ENCODE measurements at places on chromosomes 2 and 18.

- no peak for DNase-seq
These were observed 48.8 kb downstream of the MAP3K20 start for GRCh38 chr2:173124441-173124840.

GRCh38 chr2:239271882-239272281, 128.9 kb downstream of the HDAC4 start:
- no peak for DNase-seq

DNA sequence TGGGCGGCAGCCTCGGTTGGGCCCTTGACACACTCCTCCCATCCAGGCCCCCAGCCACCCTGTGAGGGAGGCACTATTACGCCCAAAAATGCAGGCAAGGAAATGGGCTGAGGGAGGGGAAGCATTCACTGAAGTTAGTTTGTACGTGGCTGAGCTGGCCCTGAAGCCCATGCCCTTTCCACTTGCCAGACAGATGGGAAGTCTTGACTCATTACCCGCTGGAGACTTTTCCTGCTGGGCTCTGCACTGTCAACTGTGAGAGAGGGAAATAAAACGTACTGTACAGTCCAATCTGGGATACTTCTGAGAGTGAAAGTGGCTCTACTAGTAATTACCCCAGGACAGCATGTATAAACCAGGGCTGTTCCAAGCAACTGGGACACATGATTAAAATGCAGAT, 125.9 kb downstream of the MSH2 start:
- DNase-seq: no peak

- DNase-seq: no peak
These were observed 372.8 kb downstream of the TMX3 start for GRCh38 chr18:68342039-68342659.

GRCh38 chr2:205637779-205638503, 44.4 kb upstream of the NRP2 start:
- DNase-seq: no peak

GRCh38 chr2:59232394-59233165, 991.5 kb upstream of the FANCL start:
- DNase-seq: no peak

GRCh38 chr2:14891546-14891945, 259.0 kb downstream of the LRATD1 start:
- no peak for DNase-seq

DNA sequence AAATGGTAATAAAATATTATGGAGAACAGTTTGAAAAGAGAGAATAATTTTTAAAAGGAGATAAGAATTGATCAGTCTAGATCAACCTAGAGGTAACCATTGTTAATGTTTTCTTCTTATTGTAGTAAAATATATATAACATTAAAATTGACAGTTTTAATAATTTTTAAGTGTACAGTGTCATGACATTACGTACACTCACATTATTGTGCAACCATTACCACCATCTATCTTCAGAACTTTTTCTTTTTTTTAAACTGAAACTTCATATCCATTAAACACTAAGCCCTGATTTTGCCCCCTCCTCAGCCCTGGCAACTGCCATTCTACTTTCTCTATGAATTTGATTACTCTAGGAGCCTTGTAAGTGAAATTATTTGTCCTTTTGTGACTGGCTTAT, 121.1 kb downstream of the LDLRAD4 start:
- no peak for DNase-seq

DNA sequence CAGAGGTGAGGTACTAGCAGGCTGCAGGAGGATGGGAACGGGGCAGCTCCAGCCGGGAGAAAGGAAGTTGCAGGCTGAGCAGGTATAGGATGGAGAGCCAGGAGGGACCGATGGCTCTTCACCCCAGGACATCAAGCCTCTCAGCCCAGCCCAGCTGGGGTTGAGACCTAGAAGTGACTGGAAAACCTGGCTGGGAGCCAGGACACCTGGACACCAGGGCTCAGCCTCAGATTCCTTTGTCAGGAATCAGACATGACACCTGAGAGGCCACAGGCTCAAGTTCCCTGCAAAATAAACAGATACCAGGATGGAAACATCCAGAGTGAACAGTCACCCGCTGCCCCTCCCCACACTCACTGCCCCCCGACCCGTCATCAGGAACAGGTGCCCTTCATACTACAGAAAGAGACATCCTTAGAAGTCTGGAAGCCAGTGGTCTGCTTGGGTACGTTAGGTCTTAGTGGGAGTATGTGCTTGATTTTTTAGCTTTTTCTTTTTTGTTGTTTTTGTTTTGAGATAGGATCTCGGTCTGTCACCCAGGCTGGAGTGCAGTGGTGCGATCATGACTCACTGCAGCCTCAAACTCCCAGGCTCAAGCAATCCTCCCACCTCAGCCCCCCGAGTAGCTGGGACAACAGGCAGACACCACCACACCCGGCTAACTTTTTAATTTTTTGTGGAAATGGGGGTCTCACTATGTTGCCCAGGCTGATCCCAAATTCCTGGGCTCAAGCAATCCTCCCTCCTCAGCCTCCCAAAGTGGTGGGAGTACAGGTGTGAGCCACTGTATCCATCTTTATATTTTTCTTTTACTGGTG, 95.7 kb upstream of the STPG4 start:
- DNase-seq: no peak

DNA sequence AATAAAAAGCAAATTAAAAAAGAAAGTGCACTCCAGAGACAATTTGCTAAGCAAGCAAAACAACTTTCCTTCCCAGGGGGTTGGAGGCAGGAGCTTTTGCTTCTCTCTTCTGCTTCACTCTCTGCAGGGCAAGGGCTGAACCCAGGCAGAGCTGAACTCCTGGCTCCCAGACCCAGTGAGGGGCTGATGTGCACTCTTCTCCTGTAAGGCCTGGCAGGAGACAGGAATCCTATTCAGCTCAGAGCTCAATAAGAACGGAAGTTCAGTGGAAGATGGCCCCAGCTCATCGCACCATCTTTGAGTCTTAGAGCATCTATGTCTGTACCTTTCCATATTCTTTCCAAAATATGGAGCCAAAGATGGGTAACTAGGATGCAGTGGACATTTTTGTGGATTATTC, 29.1 kb downstream of the CIB4 start:
- no peak for DNase-seq

- no peak for DNase-seq
These were observed 90.0 kb downstream of the TFCP2L1 start for GRCh38 chr2:121195036-121195435.

GRCh38 chr18:903701-904100, 970 bp upstream of the ADCYAP1 start:
- no peak for DNase-seq

DNA sequence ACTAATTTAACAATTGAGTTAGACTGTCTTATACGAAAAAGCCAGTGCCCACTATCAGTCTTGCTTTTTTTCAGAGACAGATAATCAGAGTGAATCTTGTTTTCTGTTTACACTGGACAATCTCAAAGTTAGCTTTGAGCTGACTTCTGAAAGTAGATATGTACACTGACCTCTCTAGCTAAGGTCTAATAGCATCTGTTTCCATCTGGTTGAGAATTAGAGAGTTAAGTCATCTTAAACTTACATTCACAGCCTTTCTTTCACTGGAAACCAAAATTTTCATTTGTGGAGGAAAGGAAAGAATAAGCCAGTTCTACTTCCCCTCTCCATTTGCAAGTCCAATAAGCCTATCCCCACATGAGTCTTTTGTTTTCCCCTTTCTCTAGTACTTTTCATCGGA, 89.3 kb downstream of the VRK2 start:
- no peak for DNase-seq

- DNase-seq: no peak
These were observed 80.2 kb upstream of the PHLPP1 start for GRCh38 chr18:62634979-62635630.

GRCh38 chr2:203366639-203367466, 38.7 kb downstream of the ABI2 start:
- no peak for DNase-seq

DNA sequence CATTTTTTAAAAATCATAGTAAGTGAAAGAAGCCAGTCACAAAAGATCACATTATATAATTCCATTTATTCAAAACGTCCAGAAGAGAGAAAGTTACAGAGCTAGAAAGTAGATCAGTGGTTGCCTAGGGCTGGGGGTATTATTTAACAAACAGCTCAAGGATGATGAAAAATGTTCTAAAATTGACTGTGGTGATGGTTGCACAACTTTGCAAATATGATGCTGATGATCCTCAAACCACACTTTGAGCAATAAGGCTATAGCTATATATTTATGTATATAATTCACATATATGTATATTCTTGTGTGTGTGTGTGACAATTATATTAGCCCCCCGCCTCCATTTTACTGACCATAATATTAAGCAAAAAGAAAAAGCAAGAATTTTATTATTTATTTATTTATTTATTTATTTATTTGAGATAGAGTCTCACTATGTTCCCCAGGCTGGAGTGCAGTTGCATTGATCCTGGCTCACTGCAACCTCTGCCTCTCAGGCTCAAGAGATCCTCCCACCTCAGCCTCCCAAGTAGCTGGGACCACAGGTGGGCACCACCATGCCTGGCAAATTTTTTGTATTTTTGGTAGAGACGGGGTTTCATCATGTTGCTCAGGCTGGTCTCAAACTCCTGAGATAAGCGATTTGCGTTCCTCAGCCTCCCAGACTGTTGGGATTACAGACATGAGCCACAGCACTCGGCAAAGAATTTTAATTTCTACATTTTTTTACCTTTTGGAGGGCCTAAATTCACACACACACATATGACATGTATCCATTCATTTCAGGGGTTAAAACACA, 1.9 kb downstream of the WDR12 start:
- no peak for DNase-seq

- DNase-seq: no peak
These were observed 526.3 kb upstream of the LRRTM1 start for GRCh38 chr2:80830891-80831290.

DNA sequence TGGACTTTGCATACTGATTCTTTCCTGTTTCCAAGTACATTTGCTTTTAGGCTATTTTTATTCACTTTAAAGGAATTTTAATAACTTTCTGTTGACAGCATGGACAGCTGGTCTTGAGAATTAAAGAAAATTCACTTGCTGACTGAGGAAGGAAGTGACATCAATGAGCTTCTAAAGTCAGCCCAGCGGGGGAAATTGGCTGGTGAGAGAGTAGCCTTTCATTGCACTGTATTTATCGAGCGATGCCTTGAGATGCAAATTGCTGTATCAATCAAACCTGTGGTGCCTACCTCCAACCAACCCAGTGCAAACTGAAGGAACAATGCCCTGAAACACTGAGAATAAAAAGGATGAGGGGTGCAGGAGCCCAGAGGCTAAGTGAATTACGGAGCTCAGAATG, 91.4 kb upstream of the AQP4 start:
- DNase-seq: no peak

DNA sequence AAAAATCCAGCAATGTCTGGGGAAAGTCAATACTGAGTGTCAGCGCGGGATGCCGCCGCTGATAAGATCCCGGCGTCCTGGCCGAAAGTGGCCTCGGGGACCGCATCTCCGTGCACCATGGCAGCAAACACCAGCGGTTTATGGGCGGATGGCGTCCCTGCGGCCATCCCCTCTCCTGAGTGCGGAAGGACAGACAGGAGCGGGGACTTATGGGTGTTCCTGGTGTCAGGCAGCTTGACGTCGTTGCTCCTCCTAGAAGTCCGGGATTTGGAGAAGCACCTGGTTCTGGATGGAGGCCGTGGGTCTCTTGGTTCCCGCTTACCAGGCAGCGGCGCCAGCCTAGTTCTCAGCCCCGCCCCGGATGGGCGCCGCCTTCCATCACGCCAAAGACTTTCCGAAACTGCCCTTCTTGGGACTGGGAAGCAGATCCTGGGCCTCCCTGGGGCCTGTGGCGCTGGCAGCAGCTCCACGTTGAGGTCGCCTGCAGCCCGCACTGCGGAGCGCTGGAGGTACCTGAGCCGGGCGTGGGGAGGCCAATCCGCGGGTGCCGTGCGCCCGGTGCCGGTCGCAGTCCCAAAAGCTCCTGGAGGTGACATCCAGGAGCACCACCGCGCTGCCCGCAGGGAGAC, 119.1 kb downstream of the CCDC74A start:
- no peak for DNase-seq

DNA sequence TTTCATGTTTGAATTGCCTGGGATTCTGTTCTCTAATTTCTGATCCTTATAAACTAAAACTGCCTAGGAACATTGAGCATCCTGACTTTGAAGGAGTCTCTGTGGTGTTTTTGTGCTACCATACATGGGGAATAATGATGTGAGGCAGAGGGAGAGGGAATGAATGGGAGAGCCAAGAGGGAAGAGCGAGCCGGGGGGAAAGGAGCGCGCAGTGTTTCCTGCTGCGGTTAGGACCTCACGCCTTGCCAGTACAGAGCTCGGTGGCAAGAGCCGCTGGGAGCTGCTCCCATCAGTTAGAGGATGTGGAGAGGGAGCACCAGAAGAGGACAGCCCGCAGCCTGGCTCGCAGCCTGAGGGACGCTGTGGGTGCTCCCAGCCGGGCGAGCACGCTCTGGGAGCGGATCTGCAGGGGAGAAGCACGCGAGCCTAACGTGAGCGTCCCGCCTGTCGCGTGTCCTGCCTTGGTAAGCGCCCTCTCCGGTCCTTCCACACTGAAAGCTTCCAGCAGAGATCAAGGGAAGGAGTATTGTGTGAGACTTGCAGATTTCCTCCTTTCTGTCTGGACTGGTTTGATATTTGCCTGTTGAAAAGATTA, 114.7 kb downstream of the FAM210A start:
- DNase-seq: no peak

GRCh38 chr2:20106746-20107145, 55.3 kb upstream of the LAPTM4A start:
- DNase-seq: no peak

DNA sequence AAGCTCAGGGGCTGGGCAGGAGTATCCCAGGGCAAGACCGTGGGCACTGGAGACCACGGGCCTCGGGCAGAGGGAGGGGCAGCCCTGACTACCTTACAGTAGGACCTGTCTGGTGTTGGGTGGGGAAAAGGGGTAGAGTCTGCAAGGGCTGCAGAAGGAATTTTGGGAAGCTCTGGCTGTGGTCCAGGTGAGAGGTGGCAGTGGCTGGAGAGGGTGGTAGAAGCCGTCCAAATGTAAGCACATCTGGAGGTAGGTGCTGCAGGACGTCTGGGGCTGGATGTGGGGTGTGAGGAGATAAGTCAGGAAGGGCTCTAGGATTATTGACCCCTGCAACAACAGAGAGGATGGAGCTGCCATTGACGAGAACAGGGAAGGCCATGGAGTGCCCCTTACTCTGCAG, 486.7 kb downstream of the EIPR1 start:
- DNase-seq: no peak

DNA sequence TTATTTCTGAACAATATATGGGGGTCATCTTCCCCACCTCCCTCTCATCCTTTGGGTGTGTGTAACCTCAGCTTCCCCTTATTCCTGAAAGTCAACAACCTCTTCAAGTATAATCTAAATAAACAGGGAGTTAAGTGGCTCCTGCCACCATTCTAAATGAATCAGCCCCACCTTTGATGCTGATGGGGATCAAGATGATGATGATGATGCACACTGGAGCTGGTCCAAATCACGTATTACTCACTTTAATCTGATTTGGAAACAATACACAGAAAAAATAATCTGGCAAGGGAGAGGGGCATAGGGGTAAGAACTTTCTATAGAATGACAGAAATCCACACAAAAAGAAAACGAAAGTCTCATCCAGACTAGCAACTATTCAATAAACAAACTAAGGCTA, 7.1 kb downstream of the ACVR1 start:
- no peak for DNase-seq
